AG04449 (cell line): ENCODE measurements at places on chromosomes 16 and 17.

GRCh38 chr17:12815642-12816141 is 26.4 kb downstream of the ARHGAP44 start:
- DNase-seq: no peak

GRCh38 chr17:69499318-69499717 is 84.8 kb downstream of the MAP2K6 start:
- DNase-seq: no peak

- no peak for DNase-seq
These were observed 89.3 kb downstream of the SMG6 start for GRCh38 chr17:2214047-2214928.

DNA sequence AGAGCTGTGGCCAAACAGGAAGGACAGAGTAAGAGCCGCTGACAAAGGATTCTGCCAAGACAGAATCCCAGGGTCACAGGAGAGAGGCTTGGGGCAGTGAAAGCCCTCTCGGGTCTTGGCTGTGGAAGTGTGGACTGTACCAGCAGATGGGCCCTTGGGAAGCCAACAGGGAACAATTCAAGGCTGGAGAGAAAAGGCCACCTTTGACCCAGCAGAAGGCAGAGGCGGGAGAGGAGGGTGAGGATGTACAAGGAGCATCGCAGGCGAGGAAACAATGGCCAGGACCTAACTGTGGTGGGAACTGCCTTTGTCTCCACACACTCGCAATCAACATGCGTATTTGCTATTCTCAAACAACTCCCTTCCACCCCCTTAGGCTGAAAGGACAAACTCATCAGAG is 15.7 kb downstream of the CARHSP1 start:
- DNase-seq: no peak

DNA sequence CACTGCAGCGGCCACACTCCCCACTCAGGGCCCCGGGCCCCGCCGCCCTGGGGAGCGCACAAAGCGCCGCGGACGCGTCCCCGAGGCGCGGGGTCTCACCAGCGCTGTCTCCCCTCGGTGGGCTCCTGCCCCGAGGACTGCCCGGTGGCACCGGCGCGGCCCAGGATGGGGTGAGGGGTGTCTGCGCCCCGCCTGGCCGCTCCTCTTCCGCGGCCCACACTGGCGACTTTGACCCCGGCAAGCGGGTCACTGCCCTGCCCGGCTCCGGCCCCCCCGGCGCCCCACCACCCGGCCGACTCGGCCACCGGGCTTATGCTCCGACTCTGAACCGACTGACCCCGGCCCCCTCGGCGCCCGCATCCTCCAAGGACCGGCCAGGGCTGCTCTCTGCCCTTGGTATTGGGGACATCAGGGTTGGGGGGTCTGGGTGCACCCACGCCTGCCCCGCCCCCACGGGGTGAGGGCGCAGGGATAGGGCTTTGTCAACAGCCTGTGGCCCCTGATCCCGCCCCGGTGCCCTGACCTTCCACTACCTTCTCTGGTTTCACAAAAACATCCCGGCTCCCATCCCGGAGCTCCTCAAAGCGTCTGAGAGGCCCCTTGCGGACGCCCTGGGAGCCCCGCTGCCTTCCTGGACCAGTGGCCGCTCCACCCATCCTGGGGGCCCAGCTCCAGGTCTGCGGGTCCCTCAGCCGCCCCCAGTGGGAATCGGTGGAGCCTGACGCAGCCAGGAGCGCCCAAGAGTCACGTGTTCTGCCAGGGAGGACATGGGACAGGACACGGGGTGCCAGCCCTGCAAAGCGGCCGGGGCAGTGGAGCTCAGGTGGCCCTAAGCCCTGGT is 829 bp downstream of the GCGR start:
- no peak for DNase-seq

DNA sequence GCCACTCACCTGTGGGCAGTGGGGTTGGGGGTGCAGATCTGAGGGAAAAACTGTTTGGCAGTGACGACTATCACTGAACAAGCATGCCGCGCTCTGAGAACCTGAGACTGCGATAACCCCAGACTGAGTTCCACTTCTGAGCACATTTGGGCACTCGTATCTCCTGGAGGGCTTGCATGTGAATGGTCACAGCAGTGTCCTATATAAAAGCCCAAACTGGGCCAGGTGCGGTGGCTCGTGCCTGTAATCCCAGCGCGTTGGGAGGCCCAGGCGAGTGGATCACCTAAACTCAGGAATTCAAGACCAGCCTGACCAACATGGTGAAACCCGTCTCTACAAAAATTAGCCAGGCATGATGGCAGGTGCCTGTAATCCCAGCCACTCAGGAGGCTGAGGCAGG is 18.7 kb downstream of the ATP2C2 start:
- DNase-seq: no peak

- DNase-seq: no peak
These were observed 626.6 kb upstream of the SOX9 start for GRCh38 chr17:71494062-71494855.
